GM13976 (cell line): ENCODE measurements at places on chromosomes 3 and 15.

- no peak for DNase-seq
These were observed 148.4 kb upstream of the ATP11B start for GRCh38 chr3:182644790-182645433.

DNA sequence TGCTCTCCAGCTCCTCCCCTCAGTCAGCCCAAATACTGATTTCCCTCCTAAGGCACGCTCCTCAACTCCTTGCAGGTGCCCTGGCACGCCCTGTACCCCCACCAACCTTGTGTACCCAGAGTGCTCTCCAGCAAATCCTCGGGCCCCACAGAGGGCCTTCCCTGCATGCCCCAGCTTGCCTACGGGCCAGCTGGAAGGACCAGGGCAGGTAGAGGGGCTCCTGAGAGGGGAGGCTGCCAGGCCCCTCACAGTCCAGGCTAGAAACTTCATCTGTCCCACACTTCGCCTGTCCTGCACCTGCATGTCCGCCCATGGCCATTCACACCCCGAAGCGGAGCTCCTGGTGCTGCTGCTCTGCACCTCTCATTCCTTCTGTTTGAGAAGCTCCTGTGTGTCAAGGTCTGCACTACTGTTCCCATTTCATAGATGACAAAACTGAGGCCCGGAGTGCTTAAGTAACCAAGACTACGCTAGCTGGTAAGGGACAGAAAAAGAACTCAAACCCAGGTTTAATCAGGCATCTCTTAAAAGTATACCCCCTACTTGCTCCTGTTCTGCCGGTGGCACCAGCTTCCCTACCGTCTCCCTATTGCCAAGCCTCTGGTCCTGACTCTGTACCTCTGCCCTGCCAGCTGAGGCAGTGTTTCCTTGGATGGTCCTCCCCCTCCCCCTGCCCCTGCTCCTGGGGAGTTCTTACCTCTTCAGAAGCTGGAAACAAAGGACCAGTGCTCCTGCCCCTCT is 35.6 kb downstream of the ZXDC start:
- no peak for DNase-seq

- no peak for DNase-seq
These were observed 1476.9 kb downstream of the SI start for GRCh38 chr3:163601426-163601825.

- DNase-seq, result no peak
These were observed 54.1 kb downstream of the LPP start for GRCh38 chr3:188207941-188208515.

- peak; percentile 66 for DNase-seq
These were observed 14.2 kb upstream of the ULK3 start for GRCh38 chr15:74857082-74857655.

DNA sequence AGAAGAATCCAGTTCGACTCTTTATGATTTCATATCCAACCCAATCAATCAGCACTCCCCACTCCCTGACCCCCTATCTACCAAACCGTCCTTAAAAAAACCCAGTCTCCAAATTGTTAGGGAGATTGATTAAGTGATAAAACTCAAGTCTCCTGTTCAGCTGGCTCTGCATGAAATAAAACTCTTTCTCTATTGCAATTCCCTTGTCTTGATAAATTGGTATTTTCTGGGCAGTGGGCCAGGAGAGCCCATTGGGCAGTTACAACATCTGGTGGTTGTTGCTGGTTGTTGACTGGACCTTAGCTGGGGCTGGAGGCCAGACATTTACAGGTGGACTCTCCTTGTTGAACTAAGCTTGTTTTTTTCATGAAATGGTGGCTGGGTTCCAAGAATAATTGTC is 642.3 kb downstream of the ROBO2 start:
- DNase-seq, result no peak

DNA sequence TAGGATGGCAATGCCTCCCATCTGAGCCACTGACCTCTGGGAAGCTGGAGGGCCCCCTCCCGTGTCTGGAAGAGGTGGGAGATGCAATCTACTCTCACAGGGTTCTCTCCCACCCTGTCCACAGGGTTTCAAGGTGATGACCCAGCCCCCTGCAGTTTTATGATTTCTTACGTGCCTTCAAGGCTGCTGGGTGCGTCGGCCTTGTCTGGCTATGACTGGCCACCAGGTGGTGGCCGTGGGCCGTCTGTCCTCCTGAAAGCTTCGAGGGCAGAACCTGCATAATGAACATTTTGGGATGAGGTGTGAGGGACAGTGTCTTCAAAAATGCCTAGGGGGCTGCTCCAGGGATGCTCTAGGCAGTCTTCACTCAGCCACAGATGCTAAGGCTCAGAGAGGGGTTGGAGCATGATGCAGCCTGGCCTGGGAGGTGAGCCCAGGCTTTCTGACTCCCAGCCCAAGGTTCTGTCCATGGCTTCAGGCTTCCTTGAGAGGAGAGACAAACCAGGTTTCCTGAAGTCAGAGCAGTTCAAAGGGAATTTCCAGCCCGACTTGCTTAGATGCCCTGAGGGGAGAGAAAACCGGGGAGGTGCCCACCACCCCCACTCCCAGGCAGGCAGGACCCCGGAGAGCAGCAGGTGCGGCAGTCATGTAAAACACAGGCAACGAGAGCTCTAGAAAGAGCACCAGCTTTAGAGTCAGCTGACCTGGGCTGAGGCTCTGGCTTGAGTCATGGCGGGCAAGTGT is 18.7 kb downstream of the ISG20 start:
- peak; percentile 75 for DNase-seq

DNA sequence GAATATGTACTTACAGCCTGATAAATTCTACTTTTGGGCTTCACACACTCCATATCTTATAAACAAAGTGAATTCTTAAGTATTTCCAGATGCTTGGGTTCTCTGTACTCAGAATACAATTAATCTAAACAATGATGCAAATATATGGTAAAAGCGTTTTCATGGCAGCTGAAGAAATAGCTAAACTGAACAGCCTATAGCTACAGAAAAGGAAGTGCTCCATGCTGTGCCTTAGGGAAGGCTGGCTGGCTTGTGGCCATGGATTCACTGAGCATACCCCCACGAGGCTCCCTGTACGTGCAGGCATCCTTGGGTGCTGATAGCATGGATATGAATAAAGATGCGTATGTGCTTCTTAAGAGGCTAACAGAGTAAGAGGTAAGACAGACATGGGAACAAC is 264.0 kb downstream of the KLF13 start:
- no peak for DNase-seq

DNA sequence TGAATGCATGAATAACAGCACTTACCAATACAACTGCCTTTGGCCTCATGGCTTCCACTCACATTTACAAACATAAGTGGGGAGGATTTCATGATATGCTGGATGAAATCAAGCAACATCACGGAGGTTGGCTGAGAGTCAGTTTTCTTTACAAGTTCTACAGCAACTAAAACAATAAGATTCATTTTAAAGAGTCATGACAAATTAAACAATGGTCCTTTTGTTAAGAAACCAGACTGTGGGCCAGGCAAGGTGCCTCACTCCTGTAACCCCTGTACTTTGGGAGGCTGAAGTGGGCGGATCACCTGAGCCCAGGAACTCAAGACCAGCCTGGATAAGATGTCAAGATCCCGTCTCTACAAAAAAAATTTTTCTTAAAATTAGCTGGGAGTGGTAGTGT is 12.4 kb downstream of the ATR start:
- no peak for DNase-seq

DNA sequence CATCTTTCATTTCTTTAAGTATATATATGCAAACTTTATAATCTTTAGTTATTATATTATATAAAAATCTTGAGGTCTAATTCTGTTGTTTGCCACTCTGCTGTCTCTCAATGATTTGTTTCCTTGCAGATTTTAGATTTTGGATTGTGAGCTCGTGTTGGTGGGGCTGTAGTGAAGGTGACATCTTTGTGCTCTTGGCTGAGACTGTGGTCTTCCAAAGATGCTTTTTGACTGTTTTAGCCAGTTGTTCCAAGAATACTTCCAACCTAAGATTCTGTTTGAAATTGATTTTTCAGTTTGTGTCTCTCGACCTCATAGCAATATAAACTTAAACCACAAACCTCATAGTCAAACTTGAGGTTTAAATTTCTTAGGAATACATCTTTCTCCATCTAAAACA is 326.5 kb downstream of the SLC9A9 start:
- DNase-seq, result no peak

DNA sequence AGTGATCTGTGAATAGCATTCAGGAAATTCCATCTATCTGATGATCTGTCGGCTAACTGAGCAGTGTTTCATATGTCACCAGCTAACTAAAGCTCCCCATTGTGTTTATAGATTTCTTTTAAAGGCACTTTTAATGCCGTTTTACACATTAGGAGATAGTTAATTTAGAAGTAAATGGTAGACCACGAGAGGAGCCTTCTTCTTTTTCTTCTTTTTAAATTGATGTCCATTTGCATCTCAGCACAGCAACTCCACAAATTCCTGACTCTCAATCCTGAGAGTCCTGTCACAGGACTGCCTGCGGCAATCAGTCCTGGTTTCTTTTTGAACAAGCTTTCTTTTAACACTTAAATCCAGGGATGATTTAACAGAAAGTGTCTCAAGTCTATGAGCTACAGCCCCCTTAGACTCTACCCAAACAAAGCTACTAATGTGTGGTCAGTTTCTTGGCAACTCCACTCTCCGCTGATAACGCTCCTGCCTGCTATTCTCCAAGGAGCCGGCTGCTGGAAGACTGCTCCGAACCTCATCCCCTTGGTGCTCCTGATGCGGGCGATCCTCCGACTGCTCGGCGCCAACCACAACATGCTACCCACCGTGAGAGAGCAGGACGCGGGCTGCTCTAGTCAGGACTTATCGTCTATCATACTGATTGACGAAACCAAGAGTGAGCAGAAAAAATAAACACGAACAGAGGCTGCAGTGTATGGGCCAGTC is 421.4 kb downstream of the MECOM start:
- no peak for DNase-seq

DNA sequence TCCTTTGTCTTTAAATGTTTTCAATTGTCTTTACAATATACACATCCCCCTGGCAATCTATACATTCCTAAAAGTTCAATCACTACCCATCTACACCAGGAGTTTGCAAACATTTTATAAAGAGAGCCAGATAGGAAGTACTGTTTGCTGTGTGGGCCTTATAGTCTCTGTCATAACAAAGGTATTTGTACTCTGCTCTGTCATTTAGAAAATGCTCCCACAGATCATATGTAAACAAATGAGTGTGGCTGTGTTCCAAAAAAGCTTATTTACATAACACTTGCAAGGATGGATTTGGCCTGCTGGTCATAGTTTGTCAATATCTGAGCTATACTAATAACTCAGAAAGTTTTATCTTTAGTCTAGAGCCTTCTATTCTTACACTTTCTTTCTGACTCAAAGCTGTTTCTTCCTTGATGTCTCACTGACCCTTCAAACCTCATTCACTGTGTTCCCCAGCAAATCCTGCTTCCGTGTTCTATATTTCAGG is 511.9 kb downstream of the GBE1 start:
- DNase-seq, result no peak

DNA sequence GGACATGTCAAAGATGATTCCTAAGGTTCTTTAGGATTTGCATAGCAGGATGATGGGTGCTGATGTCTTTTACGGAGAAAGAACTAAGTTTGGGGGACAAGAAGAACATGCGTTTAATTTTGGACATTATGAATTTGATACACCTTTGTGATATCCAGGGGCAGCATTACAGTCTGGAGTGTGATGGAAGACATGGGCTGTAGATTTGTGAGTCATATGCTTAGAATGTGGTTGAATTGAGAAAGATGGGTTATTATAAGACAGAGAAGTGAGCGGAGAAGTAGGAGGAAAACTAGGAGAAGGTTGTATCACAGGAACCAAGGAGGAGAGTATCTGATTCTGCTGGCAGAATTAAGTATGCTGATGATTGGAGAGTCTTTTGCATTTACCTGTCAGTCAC is 20.6 kb downstream of the NEO1 start:
- no peak for DNase-seq

- DNase-seq, result no peak
These were observed 5.3 kb downstream of the CCDC80 start for GRCh38 chr3:112635674-112636073.

- no peak for DNase-seq
These were observed 110.1 kb downstream of the DNAH12 start for GRCh38 chr3:57434041-57434440.

DNA sequence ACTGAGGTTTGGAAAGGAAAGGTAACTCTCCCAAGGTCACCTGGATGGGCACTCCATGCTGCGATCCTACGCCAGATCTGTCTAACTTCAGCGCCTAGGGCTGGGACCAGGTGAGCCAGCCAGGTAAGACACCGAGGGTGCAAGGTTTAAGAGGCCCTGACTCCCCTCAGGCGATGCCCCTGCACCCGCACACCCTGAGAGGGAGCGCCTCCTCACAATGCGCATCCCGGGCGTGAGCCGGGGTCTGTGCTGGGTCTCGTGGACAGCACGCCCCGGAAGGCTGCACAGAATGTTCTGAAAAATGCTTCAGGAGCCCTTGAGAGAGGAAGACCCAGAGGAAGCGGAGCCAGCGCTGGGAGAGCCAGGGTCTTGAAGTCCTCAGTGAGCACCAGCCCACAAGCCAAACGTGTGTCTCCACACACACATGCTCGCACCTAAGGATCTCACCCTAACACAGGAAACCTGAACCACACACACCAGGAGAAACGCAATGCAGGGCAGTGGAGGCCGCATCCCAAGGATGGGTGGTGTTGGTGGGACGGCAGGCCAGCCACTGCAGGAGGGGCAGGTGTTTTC is 142.0 kb downstream of the ADAMTS17 start:
- no peak for DNase-seq

DNA sequence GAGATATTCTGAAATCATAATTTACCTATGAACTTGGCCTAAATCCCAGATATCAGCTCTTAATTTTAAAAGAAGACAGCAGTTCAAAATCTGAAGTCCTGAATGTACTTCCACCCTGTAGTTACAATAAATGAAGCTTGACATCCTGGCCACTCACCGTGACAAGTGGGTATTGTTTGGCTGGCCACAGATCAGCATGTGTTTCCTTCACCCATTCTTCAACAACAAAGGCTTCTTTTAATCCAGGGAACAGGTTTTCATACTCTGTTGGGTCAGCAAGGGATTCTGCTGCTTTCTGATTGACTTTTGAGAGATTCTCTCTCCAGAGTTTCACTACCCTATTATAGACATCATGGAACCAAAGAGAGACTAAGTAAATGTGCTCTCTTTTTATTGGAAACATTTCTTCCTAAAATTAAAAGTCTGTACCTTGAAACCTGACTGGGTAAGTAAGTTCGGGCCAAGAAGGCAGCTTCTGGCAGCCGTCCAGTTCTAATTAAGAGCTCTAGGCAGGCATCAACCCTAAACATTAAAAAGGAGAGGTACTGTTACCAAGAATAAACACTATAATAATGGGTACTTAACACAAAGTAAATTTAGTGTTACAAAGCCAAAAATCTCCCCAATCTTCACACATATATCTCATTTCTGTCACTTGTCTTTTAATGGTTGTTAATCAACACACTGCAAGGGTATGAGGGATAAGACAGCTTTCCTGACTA is 15.2 kb downstream of the MRPS22 start:
- no peak for DNase-seq

GRCh38 chr3:107367353-107367752 is 9.9 kb upstream of the CCDC54 start:
- DNase-seq, result no peak

- peak; percentile 22 for DNase-seq
These were observed 400.2 kb upstream of the TBL1XR1 start for GRCh38 chr3:177597311-177598096.

DNA sequence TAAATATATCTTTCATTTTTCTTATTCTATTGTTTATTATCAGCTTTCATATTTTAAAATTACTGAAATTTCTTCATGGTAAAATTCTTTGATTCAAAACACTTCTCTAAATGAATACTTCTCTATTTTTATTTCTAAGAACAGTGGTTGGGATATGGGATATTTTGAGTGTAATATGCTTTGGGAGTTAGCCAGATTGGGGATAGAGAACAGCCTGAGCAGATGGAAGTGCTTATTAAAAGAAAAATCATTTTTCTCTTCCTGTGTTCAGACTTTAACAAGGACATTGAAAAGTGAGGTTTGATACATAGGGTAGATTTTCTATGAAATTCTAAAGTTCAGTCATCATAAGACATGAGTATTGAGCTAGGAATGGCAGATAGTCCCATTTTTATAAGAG is 84.8 kb downstream of the COL6A5 start:
- no peak for DNase-seq
